ENCODE measurements at places on chromosomes 12 and 14.
A peak's percentile ranks its signal among the peaks of the same experiment; 100 is the strongest.

DNA sequence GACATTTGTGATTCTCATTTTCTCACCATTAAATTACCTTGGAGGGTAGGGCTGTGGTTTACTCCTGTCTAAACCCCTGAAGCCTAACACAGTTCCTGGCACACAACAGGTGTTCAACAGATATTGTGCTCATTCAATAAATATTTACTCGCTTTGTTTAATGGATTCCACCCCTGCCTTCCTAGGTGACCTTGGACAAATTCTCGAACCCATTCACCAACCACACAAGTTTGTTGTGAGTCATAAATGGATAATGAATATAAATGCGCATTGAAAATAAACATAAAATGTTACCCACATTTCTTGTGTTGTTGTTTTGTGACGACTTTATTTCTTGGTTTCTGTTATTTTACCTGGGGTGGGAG lies 362 bp upstream of the TSFM start:
- no peak for DNase-seq

GRCh38 chr14:52650774-52651173 lies 44.6 kb downstream of the ERO1A start:
- DNase-seq: no peak

DNA sequence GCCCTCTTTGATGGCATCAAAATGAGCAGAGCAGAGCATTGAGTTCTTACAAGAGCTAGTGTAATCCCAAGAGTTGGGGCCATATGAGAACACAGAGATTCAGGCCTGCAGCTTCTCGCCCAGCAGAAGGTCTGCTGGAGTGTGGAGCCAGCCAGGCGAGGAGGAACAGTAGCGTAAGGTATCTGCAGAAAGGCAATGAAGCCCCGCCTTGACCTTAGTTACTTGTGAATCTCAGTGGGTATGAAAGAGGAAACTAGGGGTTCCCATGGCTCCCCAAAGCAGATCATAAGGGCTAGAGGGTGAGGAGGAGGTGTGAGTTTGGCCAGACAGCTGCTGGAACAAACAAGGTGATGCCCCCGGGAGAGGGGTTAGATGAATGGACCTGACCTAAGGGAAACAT lies 49.4 kb downstream of the SLC8A3 start:
- no peak for DNase-seq

GRCh38 chr12:56487448-56488040 lies 417 bp downstream of the GLS2 start:
- peak; percentile 50 for DNase-seq

GRCh38 chr14:60116181-60116580 lies 24.5 kb downstream of the PCNX4 start:
- DNase-seq: no peak

- no peak for DNase-seq
These were observed 106.9 kb upstream of the HIF1A start for GRCh38 chr14:61588419-61588901.

GRCh38 chr14:68546839-68547238 lies 246.0 kb downstream of the ZFP36L1 start:
- no peak for DNase-seq

DNA sequence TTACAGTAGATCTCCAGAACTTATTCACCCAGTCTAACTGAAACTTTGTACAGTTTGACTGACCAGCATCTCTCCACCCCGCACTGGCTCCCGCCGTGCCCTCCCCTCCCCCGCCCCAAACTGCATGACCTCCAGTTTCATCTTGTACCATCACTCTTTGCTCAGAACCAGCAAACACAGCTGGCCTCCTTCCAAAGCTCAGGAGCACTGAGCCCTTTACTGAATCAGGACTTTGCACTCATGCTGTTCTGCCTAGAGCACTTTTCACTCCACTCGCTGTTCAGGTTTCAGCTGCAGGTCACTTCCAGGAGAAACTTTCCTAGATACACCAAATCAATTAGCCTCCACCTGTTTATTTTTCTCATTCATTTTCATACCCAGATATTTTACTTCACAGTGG lies 455.3 kb upstream of the PDE3A start:
- no peak for DNase-seq

- no peak for DNase-seq
These were observed 135.9 kb downstream of the KTN1 start for GRCh38 chr14:55715889-55716288.

- no peak for DNase-seq
These were observed 27.3 kb downstream of the DAAM1 start for GRCh38 chr14:59215757-59216156.

DNA sequence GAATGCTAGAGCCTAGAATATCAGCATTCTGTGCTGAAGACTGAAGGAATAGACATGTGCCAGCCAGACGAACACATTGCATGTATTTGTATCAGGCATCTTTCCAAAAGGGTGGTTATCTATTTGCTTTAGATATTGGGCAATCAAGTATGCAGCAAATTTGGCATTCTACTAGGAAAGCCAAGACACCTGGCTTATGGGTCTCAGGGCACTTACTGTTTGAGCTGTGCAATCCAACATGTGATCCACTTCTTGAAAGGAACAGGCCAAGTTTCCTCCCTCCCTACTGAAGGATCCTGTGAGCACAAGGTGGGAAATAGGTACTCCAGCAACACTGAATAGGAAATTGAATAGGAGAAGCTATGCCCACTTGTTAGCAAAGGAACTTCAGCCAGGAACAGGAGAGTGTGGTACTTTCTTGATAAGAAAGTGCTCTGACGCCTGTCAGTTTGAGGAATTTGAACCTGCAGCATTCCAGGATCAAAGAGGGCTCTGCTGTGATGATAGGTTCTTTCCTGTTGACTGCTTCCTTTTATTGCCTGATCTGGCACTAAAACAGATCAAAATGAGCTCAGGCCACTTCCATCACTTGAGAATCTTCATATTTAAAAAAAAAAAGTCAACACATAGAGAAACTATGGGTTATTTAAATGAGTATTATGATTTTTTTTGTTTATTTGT lies 20.6 kb downstream of the OR6S1 start:
- DNase-seq: no peak

DNA sequence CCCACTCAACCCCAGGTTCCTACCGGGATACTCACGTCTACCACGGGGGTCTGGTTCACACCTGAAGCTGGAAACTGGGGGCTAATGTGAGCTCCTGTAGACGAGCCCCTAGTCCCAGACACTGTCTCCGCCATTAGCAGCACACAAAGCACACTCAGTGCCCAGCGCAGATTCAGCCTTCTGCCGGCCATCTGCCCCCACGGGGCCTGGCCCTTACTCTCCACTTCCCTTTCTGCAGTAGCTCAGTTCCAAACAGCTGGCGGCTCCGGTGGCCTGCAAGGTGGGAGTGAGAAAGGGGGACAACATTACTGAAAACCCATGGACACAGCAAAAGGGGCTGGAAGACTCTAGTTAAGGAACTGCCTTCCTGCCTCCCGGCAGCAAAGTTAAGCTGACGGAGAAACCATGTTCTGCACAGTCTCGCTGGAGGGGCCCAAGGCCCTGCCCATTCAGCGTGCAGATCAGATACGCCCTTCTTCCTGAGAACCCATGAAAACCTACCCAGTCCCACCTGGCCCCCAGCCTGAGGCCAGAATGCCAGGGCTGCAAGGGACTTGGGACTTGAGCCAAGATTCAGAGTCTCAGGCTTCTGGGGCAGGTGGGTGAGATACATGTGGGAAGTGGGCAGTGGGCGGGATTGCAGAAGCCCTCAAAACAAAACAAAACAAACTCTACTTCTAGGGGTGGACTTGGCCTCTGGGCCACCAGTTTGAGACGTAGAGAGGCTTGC lies 2.1 kb downstream of the SLC8B1 start:
- DNase-seq: no peak

DNA sequence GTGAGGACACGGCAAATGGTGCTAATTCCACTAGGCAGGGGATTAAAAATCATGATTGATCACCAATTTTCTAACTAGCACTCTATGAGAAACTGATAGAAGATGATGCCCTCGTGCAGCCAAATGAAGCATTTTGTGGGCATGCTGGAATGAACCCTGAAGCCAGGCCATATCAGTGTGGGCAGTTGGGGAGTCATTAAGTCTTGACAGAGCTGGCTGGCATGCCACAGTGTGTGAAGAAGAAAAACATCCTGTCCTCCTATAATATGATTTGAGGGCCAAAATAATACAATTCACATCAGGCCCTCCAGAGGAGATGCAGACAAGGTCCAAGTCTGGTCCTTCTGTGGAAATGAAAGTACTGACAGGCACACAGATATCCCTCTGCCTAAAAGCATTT lies 107.1 kb downstream of the TMTC1 start:
- no peak for DNase-seq

- DNase-seq: no peak
These were observed 1290.1 kb downstream of the AACS start for GRCh38 chr12:126355346-126355745.

DNA sequence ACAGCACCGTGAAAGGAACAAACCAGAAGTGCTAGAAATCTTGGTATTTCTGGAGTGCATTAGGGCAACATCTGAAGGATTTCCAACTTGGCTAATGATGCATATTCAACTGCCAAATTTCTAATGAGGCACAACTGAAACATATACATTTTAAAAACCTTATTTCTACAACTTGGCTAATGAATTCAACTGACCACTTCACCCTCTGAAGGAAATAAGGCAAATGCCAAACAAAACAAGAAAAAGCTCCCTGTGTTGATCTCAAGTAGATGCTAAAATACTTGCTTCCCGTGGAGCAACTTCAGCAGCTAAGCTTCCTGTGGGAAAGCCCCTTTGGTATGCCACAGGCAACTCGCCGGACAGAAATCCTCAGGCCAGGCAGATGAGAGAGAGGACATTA lies 167.1 kb downstream of the TTC7B start:
- no peak for DNase-seq

- no peak for DNase-seq
These were observed 521.0 kb upstream of the ATP2B1 start for GRCh38 chr12:90229407-90230170.

DNA sequence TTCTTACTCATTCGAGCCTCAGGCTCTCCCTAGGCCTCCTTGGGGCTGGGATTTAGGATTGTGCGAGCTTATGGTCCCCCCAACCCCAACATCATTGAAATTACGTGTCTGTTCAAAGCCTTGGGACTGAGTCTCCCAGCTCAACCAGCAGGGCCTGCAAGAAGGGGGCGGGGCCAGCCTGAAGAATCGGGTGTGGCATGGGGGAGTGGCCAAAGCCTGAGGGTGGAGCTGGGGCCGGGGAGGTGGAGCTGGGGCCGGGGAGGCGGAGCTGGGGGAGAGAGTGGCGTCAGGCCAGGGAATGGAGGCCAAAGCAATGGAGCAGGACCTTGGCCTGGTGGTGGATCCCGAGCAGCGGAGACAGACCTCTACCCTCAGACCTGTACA lies 24.3 kb upstream of the HSPB8 start:
- DNase-seq: peak; percentile 26

GRCh38 chr12:54166567-54167499 lies 22.0 kb downstream of the SMUG1 start:
- no peak for DNase-seq

DNA sequence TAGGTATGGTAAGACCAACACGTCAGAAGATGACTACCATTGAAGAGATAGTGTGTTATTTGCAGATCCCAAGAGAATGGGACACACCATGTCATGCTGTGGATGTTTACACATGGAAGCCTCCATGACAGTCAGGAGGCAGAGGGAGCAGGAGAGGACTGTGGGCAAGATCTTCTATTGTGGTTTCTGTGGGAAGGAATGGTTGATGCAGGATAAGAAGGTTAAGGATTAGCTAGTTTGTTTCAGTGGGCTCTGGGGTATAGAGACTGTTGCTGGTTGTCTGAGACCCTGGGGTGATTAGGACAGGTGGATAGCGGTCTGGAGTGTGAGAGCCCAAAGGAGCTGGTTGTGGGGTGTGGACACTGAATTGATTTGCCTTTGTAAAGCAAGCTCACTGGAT lies 23.3 kb downstream of the TAS2R7 start:
- no peak for DNase-seq

GRCh38 chr12:26612203-26612602 lies 220.8 kb downstream of the ITPR2 start:
- no peak for DNase-seq

- DNase-seq: no peak
These were observed 81.6 kb downstream of the DDX51 start for GRCh38 chr12:132062481-132062880.

DNA sequence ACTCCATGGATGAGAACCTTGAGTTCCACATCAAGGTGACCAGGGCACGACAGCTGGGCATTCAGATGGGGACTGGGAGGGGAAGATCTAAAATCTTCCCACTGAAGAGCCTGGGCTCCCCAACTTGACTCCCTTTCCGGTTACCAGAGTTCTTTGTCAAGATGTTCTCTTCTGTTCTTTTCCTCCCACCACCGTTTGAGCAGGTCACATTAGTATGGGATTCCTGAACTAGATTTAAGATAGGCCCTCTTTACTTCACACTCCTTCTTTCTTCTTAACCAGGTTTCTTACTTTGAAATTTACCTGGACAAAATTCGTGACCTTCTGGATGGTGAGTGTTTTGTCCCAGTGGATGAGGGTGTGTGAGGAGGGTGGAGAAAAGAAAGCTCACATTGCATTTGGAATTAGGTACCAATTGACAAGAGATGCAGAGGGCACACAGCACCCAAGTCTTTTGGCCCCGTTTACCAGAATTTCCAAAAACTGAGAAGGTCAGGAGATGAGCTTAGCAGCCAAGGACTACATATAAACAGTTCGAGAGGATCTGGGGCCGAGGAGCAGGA lies 14.4 kb downstream of the KIF5A start:
- no peak for DNase-seq

GRCh38 chr14:99274346-99275221 lies 2.6 kb upstream of the BCL11B start:
- DNase-seq: peak; percentile 71
